ENCODE measurements at places on chromosomes 4 and X.
A peak's percentile ranks its signal among the peaks of the same experiment; 100 is the strongest.

GRCh38 chr4:41069838-41070237 lies 144.5 kb downstream of the APBB2 start:
- no peak for DNase-seq

- no peak for DNase-seq
Measured at GRCh38 chrX:153944800-153945150, 332 bp upstream of the RENBP start.

DNA sequence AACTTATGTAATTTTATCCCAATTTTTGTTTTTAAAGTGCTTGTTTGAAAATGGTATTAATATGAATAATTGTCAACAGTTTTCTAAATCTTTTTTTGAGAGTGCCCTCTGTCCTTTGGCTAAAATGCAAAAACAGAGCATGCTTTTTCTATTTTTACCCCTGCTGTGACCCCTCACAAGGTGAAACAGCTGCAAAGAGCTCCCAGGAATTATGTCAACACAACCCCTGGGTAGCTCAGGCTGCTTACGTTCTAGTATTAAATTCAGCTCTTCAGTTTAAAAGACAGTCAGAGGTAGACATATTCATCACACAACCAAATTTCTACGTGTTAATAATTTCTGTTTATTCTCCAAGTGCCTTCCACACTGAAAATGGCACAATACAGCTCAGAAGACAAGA lies 367.5 kb downstream of the PRDM5 start:
- no peak for DNase-seq

DNA sequence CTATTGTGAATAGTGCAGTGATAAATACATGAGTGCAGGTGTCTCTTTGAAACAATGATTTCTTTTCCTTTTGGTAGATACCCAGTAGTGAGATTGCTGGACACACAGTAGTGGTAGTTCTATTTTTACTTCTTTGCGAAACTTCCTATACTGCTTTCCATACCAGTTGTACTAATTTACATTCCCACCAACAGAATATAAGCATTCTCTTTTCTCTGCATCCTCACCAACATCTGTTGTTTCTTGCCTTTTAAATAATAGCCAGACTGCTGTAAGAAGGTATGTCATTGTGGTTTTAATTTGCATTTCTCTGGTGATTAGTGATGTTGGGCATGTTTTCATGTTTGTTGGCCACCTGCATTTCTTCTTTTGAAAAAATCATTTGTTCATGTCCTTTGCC lies 105.9 kb downstream of the COL4A6 start:
- no peak for DNase-seq

GRCh38 chr4:128573781-128574508 lies 235.6 kb upstream of the JADE1 start:
- DNase-seq, result no peak

DNA sequence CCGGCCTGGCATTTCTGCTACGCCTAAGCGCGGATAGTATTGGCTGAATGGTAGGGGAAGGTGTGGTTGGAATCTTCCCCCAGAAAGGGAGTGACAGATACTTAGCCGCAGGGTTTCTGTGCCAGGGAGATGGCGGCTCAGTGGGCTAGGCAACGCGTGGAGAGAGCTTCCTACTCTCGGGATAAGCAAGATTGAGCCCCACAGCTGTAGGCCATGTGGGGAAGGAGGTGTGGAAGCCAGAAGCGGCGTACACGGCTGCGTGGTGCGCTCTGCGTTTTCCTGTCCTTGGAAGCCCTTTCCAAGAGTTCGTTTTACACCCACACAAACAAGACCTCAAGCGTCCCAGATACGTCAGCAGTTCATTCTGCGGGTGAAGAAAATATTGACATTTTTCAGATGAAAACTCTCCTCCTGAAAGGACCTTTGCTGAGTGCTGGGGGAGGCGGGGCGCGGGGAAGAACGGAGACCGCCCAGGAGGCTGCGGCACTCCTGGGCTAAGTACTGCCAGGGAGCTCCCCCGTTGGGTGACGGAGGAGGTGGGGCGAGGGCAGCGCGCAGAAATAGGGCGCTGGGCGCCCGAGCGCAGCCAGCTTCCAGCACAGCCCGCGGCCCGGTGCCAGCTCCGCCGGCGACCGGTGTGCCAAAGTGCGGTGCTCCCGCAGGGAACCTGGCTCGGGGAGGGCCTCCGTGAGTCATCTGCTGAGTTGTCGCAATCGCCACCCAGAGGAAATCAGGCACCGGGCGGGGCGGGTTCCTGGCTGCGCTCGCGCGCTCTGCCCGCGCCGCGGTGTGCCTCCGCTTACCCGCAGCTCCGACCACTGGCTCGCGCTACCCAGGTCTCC lies at the start of gene GPAT3:
Gene GPAT3 (plus strand): TSS at position 589 of the 842 bp plus-strand sequence. CDS start 515 bp downstream, outside the sequence.
- peak; percentile 10 for DNase-seq

DNA sequence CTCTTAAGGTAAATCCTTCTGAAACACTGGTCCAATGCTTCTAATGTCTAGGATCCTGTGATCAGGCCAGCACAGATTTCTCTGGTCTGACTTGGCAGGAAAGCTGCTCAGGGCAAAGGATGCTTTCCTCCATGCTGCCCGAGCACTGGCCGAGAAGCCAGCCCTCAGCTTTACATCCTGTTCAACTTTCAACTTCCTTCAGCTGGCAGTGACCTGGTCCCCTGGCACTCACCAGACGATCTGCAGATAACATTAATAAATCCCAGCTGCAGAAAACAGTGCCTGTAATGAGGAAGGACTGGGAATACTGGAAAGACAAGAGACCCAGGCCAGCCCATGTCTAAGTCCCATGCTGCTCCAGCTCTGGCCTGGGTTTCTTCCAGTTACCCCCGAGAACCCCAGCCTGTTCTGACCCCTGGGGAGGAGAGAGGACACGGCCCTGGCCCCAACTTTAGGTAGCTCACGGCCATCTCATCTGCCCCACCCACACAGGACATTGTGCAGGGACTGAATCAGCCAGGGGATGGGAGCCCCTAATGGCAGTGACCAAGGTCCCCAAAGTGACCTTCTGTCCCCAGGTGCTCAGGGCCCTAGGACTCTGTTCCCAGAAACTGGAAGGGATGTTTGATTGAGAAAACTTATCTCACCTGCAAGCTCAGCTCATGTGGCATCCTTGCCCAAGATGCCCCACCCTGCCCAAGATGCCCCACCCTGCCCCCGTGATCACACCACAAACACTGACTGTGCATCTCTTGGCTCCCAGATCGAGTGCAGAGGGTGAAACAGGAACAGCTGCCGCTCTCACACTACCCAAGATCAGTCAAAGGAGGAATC lies 28.0 kb downstream of the JAKMIP1 start:
- no peak for DNase-seq

DNA sequence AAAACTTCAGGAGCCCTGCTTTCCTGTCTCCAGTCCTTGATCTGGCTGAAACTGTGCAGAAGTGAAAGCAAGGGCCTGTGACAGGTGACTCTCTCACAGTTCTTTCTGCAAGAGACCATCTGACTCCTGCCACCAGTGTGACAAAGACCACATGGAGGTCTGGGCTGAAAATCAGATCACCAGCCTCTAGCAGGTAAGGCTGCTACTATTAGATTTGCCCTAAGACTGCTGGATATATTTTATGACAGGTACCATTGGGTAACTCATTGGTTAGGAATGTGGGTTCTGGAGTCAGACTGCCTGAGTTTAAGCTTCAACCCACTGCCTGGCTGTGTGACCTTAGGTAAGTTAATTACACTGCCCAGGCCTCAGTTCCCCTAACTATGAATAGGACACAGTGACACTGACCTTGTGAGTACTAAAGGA lies 163.3 kb upstream of the SLC7A11 start:
- DNase-seq, result no peak

GRCh38 chrX:23575281-23575680 lies 92.0 kb upstream of the PRDX4 start:
- no peak for DNase-seq

DNA sequence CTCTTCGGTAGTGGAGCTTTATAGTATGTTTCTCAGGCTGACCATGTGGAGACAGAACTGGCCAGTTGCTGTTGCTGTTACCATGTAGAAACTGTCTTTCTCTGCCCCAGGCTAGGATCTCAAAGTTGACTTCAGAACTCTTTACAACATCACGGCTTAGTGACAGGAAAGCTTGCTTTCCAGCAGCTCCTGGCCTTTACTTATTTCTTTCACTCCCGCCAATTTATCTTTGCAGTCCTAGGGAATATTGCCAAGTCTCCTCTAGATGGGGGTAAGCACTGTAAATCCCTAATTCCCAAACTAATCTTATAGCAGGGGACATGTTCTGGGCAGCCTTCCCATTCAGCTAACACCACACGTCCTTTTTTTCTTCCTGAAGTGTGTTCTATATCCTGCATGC lies 631.6 kb downstream of the SPRY1 start:
- DNase-seq, result peak; percentile 49

DNA sequence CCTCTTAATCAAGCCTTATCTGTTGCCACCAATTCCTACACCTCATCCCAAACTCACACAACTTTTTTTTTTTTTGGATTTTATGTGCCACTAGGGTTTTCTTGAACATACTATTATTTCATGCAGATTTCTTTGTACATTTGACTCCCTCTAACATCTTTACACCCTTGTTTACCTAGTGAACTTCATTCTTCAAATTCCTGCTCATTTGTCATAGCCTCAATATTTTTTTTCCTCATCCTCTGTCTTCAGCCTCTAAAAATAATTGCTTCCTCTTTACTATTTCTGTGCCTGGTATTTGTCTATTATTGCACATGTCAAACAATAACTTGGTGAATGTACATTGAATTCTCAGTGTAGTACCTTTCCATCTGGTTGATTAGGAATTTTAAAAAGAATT lies 22.0 kb downstream of the NBDY start:
- DNase-seq, result no peak
